Activated CD4-positive, CD25-positive, alpha-beta regulatory T cell (primary cell): ENCODE measurements at places on chromosomes 7 and 10.

GRCh38 chr7:1351881-1352625 lies 107.2 kb downstream of the MICALL2 start:
- DNase-seq, result no peak

DNA sequence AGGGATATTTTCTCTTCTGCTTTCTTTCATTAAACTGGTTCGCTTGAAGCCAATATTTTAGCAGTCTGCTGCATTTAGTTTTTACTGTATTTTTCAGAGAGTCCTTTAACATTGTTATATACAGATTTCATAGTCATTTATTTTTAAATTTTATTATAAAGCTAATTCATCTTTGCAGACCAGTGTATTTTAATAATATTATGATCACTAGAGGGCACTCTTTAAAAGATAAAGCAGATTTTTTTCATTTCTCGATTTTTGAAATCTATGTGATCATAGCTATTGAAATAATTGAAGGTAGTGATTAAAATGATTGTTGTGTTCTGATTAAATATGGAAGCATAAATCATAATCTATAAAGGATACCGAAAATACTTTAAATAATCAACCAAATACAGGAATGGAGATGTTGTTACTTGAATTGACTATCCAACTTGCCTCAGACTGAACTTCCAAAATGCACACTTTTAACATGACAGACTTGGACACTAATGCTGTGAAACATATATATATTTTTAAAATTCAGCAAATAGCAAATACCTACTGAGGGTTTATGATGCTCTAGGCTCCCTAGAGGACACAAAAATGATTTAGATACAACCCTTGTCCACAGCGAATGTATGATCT lies 35.2 kb downstream of the ST7 start:
- DNase-seq, result no peak

GRCh38 chr7:35508623-35509400 lies 186.1 kb downstream of the HERPUD2 start:
- no peak for DNase-seq

DNA sequence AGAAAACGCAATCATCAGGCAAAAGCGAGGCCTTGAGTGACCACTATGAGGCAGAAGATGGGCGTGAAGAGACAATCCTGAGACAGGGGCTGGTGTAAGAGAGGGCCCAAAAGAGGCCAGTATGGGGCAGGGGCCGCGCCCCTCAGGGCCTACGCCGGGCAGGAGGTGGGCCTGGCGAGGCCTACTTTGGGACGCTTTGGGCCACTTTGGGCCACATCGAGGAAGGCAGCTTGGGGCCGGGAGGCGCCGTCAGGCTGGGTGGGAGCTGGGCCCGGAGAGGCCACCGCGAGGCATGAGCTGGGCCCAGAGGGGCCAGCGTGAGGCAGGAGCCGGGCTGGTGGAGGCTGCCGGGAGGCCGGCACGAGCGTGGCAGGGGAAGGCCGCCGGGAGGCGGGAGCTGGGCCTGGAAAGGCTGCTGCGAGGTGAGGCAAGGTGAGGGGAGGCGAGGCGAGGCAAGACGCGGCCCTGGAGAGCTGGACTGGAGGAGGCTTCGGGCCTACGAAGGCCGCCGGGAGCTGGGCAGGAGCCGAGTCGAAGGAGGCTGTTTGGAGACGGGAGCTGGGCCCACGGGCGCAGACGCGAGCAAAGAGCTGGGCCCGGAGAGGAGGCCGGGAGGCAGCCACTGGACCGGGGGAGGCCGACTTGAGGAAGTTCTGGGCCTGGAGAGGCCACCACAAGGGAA lies 171.3 kb downstream of the TPST1 start:
- no peak for DNase-seq

DNA sequence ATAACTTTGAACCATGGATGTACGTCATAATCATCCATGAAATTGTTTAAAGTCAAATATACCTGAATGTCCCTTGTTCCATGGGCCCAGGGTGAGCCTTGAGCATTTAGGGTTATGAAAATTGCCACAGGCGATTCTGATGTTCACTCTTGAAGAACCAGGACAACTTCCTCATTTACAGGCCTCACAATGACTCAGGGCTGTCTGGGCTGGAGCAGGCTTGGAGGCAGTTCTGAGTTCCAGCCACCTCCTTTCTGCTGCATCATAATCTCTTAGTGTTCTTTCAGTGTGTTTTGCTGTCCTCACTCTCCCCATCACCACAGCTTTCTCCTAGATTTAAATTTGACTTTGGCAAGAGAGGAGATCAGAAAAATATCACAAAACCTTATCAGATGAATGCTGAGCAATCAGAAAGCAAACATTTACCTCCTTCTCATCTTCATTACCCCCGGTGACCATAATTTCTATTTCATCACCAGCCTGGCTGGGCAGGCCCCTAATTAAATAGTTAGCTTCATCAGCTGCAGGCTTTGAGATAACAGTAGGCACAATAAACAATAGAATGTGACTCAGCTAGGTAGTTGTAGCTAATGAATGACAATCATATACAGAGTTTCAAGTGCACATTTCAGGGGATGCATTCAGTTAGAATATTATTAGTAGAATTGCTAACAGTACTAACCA lies 571.0 kb downstream of the SH2D4B start:
- no peak for DNase-seq

- no peak for DNase-seq
These were observed 136.3 kb downstream of the ELFN1 start for GRCh38 chr7:1806354-1806753.

GRCh38 chr10:12382157-12382548 lies 32.8 kb downstream of the CAMK1D start:
- DNase-seq, result no peak

GRCh38 chr10:129163531-129163930 lies 303.5 kb upstream of the MGMT start:
- no peak for DNase-seq

DNA sequence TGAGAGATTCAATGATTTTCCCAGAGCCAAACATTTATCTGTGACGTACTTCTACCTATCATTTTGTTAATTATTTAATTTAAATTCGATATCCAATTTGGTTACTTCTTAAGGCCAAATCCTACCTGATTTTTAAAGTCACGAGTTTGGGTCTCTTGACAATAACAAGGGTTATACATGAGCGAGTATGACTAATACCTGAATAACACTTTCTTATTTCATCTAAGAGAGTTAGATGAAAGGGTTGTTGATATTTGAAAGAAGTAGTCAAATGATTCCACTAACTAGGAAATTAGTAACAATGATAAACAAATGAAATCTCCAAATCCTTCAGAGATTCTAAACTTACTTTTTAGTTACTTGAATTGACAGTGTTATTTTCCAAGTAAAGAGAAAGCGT lies 1086.9 kb downstream of the XPNPEP1 start:
- no peak for DNase-seq

GRCh38 chr10:15144788-15145187 lies 23.7 kb downstream of the NMT2 start:
- no peak for DNase-seq

GRCh38 chr7:24192691-24193090 lies 91.3 kb upstream of the NPY start:
- DNase-seq, result no peak

DNA sequence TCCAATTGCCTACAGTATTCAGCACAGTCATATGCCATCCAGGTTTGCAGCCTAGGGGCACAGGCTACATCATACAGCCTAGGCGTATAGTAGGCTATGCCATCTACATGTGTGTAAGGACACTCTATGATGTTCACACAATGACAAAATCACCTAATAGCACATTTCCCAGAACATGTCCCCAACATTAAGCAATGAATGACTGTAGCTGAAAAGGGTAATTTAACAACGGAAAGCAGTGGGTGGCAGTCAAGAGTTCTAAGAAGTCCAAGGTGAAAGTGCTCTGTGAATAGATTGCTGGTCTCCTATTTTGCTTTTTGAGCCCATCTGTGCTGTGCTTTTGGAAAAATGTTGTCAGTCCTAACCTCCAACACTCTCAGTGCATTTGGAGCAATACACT lies 162.6 kb downstream of the KLF6 start:
- DNase-seq, result no peak

- no peak for DNase-seq
These were observed 184.3 kb upstream of the DGKB start for GRCh38 chr7:15086862-15087261.

DNA sequence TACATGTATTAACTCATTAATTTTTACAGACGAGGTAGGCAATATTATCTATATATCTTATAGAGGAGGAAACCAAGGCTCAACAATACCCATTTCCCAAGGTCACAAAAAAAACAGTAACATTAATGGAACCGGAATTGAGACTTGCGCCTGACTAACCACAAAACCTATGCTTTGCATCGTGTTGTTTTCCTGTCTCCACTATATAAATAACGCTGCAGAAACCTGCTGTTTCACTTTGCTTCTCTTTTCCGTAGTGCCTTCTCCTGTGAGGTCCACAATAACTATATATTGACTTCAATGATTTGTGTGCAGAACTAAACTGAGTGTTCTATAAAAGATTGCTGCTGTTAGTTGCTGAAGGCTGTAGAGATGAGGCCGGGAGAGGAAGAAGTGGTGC lies 97.7 kb upstream of the RPA3 start:
- no peak for DNase-seq

GRCh38 chr7:73822319-73823173 lies 8.2 kb upstream of the CLDN4 start:
- no peak for DNase-seq

DNA sequence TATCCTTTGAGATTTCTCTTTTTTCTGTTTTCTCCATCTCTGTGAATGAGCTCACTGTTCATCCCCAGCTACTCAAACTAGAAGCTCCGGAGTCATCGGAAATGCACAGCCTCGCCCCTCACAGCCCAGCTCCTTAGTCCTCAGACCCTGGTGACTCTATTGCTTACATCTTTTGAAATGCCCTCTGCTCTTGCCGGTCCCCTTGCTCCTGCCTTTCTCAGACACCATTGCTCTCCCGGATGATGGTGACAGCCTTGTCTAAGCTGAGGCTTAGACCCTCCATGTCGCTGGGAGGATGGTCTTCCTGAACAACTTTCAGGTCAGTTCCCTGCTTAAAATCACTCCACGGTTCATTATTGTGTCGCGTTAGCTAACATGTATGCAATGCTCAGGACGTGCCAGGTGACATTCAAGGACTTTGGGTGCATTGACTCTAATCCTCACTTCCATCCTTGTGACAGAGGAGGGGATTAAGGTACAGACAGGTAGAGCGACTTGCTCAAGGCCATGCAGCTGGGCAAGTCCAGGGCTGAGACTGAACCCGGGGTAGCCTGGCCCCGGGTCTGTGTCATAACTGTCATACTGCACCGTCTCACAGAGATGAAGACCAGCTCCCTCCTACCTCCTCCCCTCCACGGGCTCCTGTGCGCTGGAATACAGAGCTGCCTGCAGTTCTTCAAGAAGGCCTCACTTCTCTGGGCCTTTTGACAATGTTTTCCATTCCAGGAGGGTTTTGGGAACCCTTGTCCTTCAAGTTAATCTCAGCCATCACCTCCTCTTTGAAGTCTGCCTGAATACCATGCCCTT lies 4.3 kb upstream of the UCMA start:
- no peak for DNase-seq

GRCh38 chr7:155945670-155946325 lies 133.5 kb upstream of the SHH start:
- no peak for DNase-seq

DNA sequence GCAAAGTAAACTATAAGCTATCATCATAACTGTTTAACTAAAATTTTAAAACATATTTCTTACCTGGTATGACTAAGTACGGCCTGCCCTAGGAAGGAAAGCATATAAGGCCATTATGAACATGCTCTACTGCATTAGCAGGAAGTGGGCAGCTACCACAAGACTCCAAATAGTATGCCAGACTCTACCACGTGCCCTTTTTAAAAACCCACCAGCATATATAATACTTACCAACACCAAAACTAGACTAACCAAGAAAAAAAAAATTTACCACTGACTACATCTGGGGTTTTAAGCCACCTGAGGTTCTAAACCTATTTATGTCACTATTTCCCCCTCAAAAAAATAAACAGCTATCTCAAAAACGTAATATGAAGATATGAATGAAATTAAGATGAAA lies 30.1 kb downstream of the NUDCD3 start:
- no peak for DNase-seq

GRCh38 chr10:29039677-29040189 lies 249.1 kb upstream of the LYZL1 start:
- DNase-seq, result no peak
